ENCODE measurements at places on chromosomes 12 and 14. TPM values are rescaled to one million over a fixed set of nuclear protein-coding genes. Genes with fewer than 3 reads are reported as not detected.

DNA sequence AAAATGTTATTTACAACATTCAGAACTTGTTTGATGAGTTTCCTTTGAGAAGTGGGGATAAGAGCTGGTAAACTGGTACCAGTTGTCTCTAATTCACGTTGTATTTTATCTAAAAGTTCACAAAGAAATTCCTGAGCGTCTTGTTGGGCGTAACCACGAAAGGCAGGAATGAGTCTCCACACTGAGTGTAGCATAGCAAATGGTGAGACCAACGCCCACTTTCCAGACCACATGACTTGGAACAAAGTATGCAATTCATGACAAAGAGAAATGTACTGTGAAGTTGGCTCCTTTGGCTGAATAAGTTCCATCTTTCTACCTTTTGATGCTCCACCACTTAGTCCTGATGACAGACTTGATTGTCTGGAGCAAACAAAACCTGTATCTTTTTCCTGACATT, 18.4 kb downstream of the USP44 start:
- DNase-seq = no peak

GRCh38 chr12:60501124-60501729, 905.4 kb downstream of the SLC16A7 start:
- DNase-seq = no peak

Gene ASB8
- total RNA-seq = 14.0 TPM

GRCh38 chr12:50749459-50749882, 14.4 kb upstream of the ATF1 start:
- DNase-seq = no peak

Gene ACRBP
- 1.0 TPM for total RNA-seq

All from HCT116 (cell line).